ENCODE measurements at places on chromosomes 5 and 9. TPM values are rescaled to one million over a fixed set of nuclear protein-coding genes. Genes with fewer than 3 reads are reported as not detected.

- no peaks in the 10 kb centered on the region for H3K4me1 ChIP-seq
- H3K36me3 ChIP-seq = no peaks in the 10 kb centered on the region
- no peak overlapping the region for H3K4me3 ChIP-seq
Measured at GRCh38 chr5:39941416-39941815, 516.6 kb upstream of the DAB2 start.

GRCh38 chr9:89515416-89515815, 17.5 kb upstream of the SEMA4D start:
- peaks cover 3% of the 10 kb centered on the region for H3K4me1 ChIP-seq
- no peaks in the 10 kb centered on the region for H3K36me3 ChIP-seq
- DNase-seq = no peak
- no peak overlapping the region for H3K4me3 ChIP-seq
- H3K27ac ChIP-seq = no peak overlapping the region
- peaks cover 3% of the 10 kb centered on the region for H3K27me3 ChIP-seq

DNA sequence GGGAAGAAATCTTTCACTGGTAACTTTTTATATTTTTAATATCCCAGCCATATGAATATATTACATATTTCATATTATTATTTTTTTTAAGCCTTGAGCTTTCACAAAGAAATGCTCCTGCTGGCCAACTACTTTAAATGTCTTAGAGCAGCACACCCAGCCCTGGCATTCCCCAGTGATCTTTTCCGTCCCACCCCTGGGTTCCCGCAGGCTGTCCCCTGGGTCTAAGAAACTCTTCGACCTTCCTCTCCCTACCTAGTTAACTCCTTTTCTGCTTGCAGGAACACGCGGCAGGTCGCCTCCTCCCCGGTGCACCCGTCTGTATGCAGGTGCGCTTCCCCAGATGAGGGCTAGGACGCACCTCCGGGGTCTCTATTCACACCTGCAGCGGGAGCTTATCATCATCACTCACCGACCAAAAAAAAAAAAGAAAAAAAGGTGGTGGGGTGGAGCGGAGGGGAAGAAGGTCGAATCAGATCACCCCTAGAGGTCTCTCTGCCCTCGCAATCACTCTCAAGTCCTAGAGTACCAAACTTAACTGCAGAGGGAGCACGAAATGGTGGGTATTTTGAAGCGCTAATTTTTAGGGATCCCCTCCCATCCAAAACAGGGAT, 696 bp downstream of the ZFP62 start:
- peak overlapping the region; percentile 71 for H3K27ac ChIP-seq
- H3K36me3 ChIP-seq = no peaks in the 10 kb centered on the region
- peak overlapping the region; percentile 95 for H3K4me3 ChIP-seq
- H3K27me3 ChIP-seq = no peaks in the 10 kb centered on the region
- peaks cover 7% of the 10 kb centered on the region for H3K4me1 ChIP-seq

- peaks cover 38% of the 10 kb centered on the region for H3K36me3 ChIP-seq
- no peaks in the 10 kb centered on the region for H3K27me3 ChIP-seq
- H3K4me3 ChIP-seq = no peak overlapping the region
Measured at GRCh38 chr9:21833090-21833801, 30.8 kb downstream of the MTAP start.

DNA sequence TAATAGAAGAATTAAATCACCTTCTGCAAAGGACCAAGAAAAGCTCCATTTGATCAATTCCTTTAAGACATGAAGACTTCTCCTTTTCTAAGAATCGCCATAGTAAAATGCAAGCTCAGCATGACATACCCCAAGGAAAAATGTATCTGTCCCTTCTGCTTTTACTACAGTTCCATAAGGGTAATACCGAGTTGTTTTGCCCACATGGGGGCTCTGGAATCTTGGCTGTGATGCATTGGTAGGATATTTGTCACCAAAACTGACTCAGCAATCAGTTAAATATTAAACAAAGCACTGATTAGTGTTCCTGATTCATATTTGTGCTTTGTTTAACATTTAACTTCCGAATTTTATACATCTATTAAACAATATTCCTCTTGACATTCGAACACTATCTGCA, 24.3 kb upstream of the KCNIP1 start:
- H3K36me3 ChIP-seq = no peaks in the 10 kb centered on the region
- no peak overlapping the region for H3K4me3 ChIP-seq
- no peak for DNase-seq
- H3K4me1 ChIP-seq = peaks cover 18% of the 10 kb centered on the region
- H3K27ac ChIP-seq = no peak overlapping the region
- no peaks in the 10 kb centered on the region for H3K27me3 ChIP-seq

DNA sequence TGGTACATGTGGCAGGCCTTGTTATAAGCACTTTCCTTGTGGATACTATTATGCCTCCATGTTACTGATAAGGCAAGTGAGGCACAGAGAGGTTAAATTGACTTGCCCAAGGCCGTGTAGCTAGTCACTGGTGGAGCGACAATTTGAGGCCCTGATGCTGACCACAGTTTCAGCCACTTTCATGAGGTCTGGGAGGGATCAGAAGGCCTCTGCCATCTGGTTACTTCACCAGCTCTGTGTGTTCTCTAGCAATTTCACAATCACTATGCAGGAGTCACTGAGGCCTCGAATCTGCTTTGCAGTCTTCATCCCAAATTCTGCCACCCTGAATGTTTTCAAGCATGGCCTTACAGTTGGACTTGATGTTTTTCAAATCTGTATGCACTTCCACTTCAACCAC, 9.1 kb downstream of the LRRC70 start:
- no peaks in the 10 kb centered on the region for H3K4me1 ChIP-seq
- H3K27me3 ChIP-seq = no peaks in the 10 kb centered on the region
- no peak overlapping the region for H3K4me3 ChIP-seq
- H3K27ac ChIP-seq = no peak overlapping the region
- peaks cover 3% of the 10 kb centered on the region for H3K36me3 ChIP-seq

- no peaks in the 10 kb centered on the region for H3K36me3 ChIP-seq
- DNase-seq = no peak
- H3K4me1 ChIP-seq = peaks cover 12% of the 10 kb centered on the region
- H3K4me3 ChIP-seq = no peak overlapping the region
- no peaks in the 10 kb centered on the region for H3K27me3 ChIP-seq
- no peak overlapping the region for H3K27ac ChIP-seq
Measured at GRCh38 chr9:136367296-136368145, 4.0 kb upstream of the DNLZ start.

GRCh38 chr5:83368319-83368718, 103.2 kb upstream of the VCAN start:
- DNase-seq = peak; percentile 90
- H3K36me3 ChIP-seq = no peaks in the 10 kb centered on the region
- H3K4me3 ChIP-seq = no peak overlapping the region
- H3K27me3 ChIP-seq = no peaks in the 10 kb centered on the region
- H3K4me1 ChIP-seq = peaks cover 7% of the 10 kb centered on the region

- H3K4me3 ChIP-seq = no peak overlapping the region
- no peak overlapping the region for H3K27ac ChIP-seq
- H3K36me3 ChIP-seq = no peaks in the 10 kb centered on the region
- peaks cover under 1% of the 10 kb centered on the region for H3K4me1 ChIP-seq
- DNase-seq = peak; percentile 20
Measured at GRCh38 chr5:174601946-174602345, 122.4 kb upstream of the MSX2 start.

GRCh38 chr9:108197008-108197365, 658.8 kb downstream of the ACTL7B start:
- no peaks in the 10 kb centered on the region for H3K4me1 ChIP-seq
- H3K4me3 ChIP-seq = no peak overlapping the region
- H3K36me3 ChIP-seq = no peaks in the 10 kb centered on the region

DNA sequence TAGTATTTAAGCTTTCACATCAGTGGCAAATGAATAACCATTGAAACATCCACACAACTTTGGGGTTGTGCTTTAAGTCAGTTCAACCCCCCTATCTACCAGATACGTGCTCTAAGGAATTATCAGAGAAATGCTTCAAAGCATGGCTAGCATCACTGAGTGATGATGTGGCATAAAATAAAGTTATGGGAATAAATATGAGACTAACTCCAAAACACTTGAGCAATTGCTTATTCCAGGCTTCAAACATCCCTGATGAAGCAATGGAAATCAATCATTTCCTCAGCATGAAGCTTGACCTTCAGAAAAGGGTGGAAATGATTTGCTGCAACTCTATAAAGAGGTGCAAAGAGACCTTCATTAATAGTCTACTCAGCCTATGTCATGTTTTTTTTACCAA, 292.0 kb upstream of the SMC2 start:
- H3K4me1 ChIP-seq = peaks cover 5% of the 10 kb centered on the region
- H3K36me3 ChIP-seq = no peaks in the 10 kb centered on the region
- no peaks in the 10 kb centered on the region for H3K27me3 ChIP-seq
- DNase-seq = peak; percentile 2
- no peak overlapping the region for H3K4me3 ChIP-seq

GRCh38 chr9:109779711-109780452, at the start of gene PALM2AKAP2:
TSS of gene PALM2AKAP2 (plus strand) at chr9:109780198. CDS start at chr9:109780489, 291 bp downstream.
- H3K27me3 ChIP-seq = no peaks in the 10 kb centered on the region
- H3K36me3 ChIP-seq = peaks cover 4% of the 10 kb centered on the region
- peaks cover 11% of the 10 kb centered on the region for H3K4me1 ChIP-seq
- peak within 1 kb of the TSS; percentile 88 for H3K4me3 ChIP-seq

DNA sequence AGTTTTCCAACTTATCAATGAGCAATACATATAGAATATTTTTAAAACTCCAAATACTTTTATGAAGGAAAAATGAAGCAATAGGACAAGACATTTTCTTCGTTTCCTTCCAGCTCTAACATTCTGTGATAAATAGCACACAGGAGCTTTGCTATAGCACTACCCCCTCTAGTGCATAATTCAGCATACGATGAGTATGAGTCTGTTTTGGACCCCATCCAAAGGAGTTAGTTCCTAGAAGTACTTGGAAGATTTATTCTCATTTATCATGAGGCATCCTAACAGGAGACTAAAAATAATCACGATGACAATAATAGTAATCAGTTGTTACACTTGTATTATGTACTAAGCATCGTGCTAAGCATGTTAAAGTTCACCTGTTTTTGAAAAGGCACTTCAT, 1061.3 kb upstream of the DMAC1 start:
- no peaks in the 10 kb centered on the region for H3K36me3 ChIP-seq
- peaks cover 14% of the 10 kb centered on the region for H3K27me3 ChIP-seq
- peak; percentile 44 for DNase-seq
- no peak overlapping the region for H3K4me3 ChIP-seq

GRCh38 chr5:60960591-60960990, 15.6 kb downstream of the NDUFAF2 start:
- no peak for DNase-seq
- H3K27me3 ChIP-seq = no peaks in the 10 kb centered on the region
- H3K27ac ChIP-seq = no peak overlapping the region
- H3K36me3 ChIP-seq = no peaks in the 10 kb centered on the region

DNA sequence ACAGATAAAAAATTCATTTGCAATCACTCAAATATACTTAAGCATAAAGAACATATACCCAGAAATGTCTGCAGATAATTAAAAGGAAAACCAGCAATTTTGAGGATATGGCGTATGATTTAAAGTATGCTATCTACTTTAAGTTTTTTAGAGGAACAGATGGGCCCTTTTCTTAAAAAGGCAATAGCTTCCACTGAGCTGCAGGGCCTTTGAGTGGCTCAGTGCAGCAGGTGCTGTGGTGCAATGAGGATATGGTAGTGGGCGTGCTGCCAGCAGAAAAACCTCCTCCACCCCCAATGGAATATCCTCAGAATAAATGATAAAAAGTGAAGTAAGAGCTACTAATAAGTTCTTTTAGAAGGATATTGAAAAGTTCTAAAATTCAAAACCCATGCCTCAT, 814.5 kb downstream of the MTRR start:
- H3K36me3 ChIP-seq = no peaks in the 10 kb centered on the region
- H3K27ac ChIP-seq = no peak overlapping the region
- no peaks in the 10 kb centered on the region for H3K27me3 ChIP-seq
- no peaks in the 10 kb centered on the region for H3K4me1 ChIP-seq

The TSSK1B gene
- total RNA-seq = 0.20 TPM

The ANKRD33B gene
- total RNA-seq = 13.5 TPM

The NOP16 gene
- total RNA-seq = 46.3 TPM

The MYO10 gene
- 65.7 TPM for total RNA-seq

The IFNA21 gene
- total RNA-seq = not detected

The FOXD4 gene
- total RNA-seq = 0.31 TPM

The TOR2A gene
- 7.5 TPM for total RNA-seq

The C9orf43 gene
- 0.66 TPM for total RNA-seq

The ERAP2 gene
- total RNA-seq = 2.5 TPM

The HARS1 gene
- total RNA-seq = 95.2 TPM

The ANKRD31 gene
- 0.07 TPM for total RNA-seq
